Stromal cell of bone marrow (primary cell): ENCODE measurements at places on chromosomes 7 and 10.

DNA sequence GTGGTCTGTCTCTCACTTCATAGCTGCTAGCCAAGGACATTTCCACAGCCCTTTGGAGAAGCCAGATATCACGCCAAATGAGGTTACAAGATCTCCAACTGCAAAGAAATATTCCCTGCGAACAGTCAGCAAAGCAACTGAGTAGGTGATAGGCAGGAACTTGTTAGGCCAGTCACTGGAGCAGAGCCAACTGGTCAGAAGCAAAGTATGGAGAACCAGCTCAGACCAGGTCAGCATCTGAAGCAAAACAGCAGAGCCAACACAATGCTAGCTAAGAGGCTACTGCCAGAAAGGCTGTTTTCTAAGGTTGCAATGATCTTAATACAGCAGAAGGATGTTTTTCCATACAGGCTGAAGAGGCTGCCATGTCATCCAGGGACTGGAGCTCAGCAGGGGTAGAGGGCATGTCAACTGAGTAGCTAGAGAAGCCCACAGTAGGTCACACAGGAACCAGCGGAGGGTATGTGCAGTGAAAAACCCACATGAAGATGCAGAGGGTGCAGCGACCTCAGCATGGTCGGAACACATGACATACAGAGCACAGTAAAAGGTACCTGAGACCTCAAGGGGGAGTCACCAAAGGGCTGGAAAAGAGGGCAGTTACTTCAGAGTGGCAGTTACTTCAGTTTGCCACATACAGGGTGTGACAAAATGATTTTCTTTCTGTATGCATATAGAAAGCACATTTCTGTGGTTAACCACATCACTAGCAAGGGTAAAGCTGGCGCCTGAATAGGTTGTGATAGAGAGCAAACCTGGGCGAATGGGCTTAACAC lies 8.9 kb downstream of the SEC31B start:
- no peak for DNase-seq

DNA sequence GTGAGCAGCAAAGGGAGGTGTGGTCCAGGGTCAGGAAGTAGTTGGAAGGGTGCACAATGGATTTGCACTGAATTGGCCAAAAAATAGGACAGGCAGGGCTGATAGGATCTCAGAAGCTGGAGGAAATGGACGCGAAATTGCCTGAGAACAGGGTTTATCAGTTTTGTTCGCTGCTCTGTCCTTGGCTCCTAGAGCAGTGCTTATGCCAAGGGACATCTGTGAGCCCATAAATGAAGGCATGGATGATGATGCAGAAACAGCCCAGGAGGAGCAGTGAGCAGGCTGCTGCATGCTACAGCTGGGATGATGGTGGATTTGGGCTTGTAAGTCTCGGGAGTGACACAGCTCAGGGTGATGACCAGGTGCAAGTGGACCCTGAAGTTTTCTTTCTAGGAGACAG lies 204.7 kb downstream of the PRPF18 start:
- no peak for DNase-seq

GRCh38 chr7:11748884-11749283 lies 83.1 kb downstream of the THSD7A start:
- DNase-seq, result no peak

DNA sequence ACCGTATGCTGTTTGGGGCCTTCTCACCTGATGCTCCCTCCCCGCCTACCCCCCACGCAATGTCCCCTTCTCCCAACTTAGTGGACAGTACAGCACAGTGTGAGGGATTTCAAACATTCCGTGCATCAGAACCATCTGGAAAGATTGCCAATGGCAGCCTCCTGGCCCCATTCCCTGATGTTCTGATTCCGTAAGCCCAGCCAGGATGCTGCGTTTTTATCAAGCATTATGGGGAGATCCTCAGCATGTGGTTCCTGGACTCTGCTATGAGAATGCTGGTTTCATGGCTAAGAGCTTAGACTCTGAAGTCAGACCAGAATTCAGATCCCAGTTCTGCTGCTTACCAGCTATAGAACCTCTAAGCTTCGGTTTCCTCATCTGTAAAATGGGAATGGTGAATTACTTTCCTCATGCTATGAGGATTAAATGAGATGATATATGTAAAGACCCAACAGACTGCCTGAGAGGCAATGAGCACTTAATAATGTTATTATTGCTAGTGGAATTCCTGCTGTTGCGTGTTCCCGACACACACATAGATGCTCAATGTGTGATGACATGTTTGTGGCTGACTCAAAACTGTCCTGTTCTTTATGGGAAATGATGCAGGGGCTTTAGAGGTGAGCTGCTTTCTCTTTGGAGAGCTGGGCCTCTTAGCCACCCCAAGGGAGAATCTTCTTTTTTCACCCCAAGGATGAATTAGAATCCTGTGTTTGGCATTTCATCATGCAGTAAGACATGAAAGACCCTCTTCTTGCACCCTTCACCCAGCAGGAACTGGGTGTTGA lies 60.8 kb upstream of the SMNDC1 start:
- DNase-seq, result no peak

DNA sequence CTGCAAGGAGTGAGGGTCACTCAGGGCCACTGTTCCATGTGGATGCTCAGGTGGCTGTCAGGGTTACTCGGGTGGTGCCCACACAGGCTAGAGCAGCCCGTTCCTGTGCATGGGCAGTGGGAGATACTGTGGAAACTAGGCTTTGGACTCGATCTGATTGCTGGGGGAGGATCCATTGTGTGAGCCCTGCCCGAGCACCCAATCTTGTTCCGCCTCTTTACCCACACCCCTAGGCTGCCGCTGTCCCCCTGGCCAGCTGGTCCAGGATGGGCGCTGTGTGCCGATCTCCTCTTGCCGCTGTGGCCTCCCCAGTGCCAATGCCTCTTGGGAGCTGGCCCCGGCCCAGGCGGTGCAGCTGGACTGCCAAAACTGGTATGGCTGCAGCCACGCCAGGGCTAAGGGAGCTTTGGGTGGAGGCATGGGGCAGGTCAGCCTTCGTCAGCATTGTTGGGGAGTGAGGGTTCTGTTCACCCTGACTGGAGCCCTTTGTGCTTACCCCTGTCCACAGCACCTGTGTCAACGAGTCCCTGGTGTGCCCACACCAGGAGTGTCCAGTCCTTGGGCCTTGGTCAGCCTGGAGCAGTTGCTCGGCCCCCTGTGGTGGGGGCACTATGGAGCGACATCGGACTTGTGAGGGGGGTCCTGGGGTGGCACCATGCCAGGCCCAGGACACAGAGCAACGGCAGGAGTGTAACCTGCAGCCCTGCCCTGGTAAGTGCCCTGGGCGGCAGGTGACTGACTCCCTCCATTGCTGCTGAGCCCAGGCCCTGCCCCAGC lies 12.4 kb upstream of the ZNF862 start:
- no peak for DNase-seq

DNA sequence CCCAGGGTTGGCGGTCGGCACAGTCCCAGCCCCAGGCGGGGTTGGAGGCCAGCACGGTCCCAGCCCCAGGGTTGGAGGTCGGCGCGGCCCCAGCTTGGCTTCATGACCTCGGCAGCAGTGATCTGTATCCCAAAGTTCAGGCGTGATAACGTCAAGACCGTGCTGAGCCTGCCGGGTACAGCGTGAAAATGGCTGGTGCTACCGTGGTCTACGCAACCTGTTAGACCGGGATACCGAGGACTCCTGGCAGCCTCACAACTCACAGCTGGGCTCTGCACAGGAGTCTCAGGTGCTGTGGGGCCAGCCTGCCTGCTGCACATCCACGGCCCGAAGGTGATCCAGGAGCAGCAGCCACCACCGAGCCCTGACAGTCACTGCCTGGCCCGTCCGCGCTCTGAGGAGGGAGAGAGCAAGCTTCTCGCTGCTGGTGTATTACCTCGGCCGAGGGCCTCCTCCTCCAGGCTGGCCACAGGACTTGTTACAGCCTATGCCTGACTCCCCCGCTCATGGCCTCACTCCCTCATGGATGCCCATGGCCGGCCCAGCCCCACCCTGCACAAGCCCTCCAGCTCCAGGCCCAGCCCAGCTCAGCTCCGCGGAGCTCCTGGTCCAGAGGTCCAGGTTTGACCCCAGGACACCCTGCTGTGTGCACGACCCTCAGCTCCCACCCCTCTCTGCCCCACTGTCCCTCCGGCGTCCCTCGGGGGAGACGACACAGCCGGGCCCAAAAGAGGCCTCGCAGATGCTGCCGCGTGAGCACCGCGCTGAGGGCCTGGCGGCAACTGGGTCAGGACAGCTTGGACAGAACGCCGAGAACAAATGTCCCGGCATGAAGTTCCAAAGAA lies 156.0 kb downstream of the ELFN1 start:
- DNase-seq, result no peak

GRCh38 chr10:28894146-28894545 lies 216.8 kb downstream of the BAMBI start:
- DNase-seq, result no peak

- DNase-seq, result peak; percentile 28
Observed at GRCh38 chr7:76397409-76398183, 11.9 kb downstream of the SSC4D start.

DNA sequence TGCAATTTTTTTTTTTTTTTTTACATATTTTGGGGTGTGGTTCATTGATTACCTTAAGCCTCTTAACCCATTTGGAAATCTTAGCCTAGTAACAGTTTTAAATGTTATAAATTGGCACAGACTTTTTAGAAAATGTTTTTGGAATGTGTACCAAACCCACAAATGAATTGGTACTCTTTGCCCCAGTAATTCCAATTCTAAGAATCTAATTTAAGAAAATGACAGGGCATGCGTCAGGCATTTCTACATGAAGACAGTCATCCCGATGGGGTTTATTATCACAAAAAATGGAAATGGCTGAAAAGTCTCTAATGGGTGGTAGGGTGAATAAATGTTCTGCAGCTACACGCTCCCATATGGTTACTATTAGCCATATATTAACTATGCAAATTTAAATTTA lies 54.9 kb downstream of the ITIH5 start:
- no peak for DNase-seq

- no peak for DNase-seq
Observed at GRCh38 chr10:122727426-122727825, 27.8 kb upstream of the C10orf120 start.

DNA sequence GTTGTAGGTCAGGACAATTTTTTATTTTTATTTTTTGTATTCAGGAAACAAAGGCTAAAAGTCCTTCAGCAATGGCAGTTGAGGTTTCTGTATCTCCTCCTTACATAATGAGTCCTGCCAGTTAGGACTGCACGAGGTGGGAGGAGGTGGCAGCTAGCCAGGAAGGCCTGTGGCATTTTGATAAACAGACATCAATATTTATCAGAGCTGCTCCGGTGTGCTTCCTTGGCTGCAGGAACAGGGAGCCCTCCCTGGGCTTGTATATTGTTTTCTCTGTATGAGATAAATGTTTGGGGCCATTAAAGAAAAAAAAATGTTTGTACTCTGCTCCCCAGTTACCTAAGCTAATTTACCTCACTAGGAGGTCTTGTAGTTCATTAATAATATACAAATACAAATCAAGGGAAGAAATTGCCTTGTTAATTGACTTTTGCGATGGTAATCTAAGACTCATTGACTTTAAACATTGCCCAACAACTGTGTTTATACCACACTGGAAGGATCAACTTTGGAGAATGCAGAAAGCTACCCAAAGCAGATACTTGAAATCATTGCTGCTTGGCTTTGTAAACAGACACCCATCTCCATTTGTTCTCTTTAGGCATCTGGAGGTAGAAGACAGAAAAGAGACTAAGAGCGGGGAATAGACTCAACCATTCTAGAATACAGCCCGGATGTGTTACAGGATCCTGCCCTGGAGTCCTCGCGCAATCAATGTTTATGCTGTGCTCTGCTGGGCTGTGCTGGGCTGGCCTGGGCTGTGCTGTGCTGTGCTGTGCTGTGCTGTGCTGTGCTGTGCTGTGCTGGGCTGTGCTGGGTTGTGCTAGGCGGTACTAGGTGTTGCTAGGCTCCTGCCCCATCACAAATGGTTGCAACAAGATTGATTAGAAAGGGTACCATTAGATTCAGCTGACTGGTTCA lies 36.5 kb upstream of the PDZD8 start:
- DNase-seq, result no peak

GRCh38 chr10:6213257-6213905 lies 10.6 kb downstream of the PFKFB3 start:
- DNase-seq, result no peak

DNA sequence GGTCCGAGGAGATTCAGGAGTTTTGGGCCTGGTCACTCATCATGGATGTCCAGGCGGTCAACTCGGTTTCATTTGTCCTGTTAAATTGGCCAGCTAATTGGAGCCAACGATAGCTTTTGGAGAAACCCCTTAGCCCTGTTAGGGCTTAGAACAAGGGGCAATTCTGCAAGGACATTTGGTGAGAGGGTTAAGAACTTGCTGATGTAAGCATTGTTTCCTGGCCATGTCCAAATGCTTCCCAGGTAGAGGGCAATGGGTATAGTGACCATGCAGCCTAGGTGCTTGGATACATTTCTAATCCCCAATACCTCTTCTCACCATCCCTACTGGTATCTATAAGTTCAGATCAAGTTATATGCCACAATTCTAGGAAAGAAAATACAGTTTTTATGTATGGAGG lies 131.5 kb downstream of the RPS24 start:
- DNase-seq, result no peak

- DNase-seq, result no peak
Observed at GRCh38 chr10:106708506-106708905, 456.0 kb downstream of the SORCS1 start.

GRCh38 chr10:77532068-77532467 lies 105.5 kb downstream of the KCNMA1 start:
- DNase-seq, result peak; percentile 75

DNA sequence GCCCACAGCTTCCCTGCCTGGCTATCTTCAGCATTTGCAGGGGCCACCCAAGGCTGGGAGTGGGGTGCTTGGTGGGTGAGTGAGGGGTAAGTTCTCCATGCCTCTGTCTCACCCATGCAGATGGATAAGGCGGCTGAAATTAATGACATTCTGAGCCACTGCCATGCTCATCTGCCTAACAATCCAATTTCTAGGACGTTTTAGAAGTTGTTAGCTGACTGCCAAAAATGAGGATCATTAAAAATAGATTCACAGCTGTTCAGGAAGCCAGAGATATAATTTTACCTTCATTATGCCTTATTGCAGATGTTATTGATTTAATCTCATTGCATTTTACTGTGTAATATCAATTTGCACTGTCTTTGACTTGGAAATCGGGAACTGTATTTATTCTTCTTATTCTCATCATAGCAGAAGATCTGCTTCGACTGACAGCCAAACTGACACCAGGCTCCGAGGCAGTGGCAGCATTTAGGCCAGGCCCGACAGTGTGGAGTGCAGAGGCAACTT lies 334.4 kb upstream of the NPVF start:
- DNase-seq, result no peak

- no peak for DNase-seq
Observed at GRCh38 chr7:3043544-3044371, at the start of gene CARD11. TSS of gene CARD11 (minus strand) at chr7:3043867. CDS start at chr7:2958506, 85,361 bp downstream.

- DNase-seq, result no peak
Observed at GRCh38 chr7:70621954-70622600, 509.9 kb upstream of the GALNT17 start.

- no peak for DNase-seq
Observed at GRCh38 chr7:7329326-7329725, 147.0 kb downstream of the C1GALT1 start.

- no peak for DNase-seq
Observed at GRCh38 chr7:128408709-128409595, 830 bp downstream of the IMPDH1 start.

GRCh38 chr10:35433851-35434426 lies 97.6 kb downstream of the CCNY start:
- DNase-seq, result no peak

- no peak for DNase-seq
Observed at GRCh38 chr10:70060389-70060788, 7.7 kb downstream of the MACROH2A2 start.
